Eye (tissue), 1 donor: ENCODE measurements at places on chromosomes 16 and 17.

- DNase-seq: no peak
These were observed 4.0 kb upstream of the WNT3 start for GRCh38 chr17:46822388-46822921.

- DNase-seq: no peak
These were observed 39.4 kb downstream of the HS3ST3A1 start for GRCh38 chr17:13562271-13562800.

- no peak for DNase-seq
These were observed 116.1 kb upstream of the RBBP6 start for GRCh38 chr16:24423312-24423711.

- DNase-seq: no peak
These were observed 329.4 kb upstream of the CCL2 start for GRCh38 chr17:33925649-33926048.

DNA sequence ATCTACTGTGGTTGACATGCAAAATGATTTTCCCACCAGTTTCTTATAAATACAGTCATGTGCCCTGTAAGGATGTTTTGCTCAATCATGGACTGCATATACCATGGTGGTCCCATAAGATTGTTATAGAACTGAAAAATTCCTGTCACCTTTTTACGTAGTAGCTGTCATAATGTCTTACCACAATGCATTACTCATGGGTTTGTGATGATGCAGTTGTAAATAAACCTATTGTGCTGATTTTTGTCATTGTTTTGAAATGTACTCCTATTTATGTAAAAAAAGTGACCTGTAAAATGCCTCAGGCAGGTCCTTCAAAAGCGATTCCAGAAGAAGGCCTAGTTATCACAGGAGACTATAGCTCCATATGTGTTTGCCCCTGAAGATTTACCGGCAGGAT, 695.4 kb upstream of the KIF2B start:
- no peak for DNase-seq

GRCh38 chr16:78642621-78643285, 543.3 kb downstream of the WWOX start:
- no peak for DNase-seq

DNA sequence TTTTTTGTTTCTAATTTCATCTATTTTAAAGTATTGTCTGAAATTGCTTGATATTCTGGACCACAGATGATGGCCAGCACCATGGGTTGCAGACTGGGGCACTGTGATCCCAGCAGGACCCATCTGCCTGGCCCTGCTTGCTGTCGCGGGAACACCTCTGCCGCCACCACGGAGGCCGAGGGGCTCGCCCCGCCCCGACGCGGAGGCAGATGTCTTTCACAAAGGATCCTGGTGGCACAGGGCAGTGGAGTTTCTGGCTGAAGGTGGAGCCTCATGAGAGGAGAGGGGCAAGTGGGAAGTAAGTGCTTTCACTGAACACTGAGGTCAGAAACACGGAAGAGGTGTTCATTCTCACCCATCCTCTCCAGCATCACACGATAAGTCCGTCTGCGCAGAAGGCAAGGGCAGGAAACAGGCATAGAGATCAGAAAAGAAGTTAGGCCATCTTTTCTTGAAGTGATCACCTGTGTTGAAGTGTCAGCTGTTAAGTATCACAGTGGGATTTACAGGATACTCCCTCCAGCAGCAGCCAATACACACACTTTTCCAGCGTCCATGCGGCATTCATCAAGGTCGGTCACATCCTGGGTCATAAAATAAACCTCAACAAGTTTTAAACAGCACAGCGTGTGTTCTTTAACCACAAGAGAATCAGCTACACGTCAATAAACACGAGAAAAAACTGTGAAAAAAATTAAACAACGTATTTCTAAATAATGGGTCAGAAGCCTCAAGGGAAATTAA, 194.5 kb downstream of the RPTOR start:
- DNase-seq: no peak

GRCh38 chr16:75383141-75383540, 50.2 kb downstream of the CFDP1 start:
- DNase-seq: no peak

- no peak for DNase-seq
These were observed 24.8 kb downstream of the MYO18A start for GRCh38 chr17:29155227-29155965.

- DNase-seq: no peak
These were observed 1.7 kb downstream of the USP32 start for GRCh38 chr17:60390186-60390585.

DNA sequence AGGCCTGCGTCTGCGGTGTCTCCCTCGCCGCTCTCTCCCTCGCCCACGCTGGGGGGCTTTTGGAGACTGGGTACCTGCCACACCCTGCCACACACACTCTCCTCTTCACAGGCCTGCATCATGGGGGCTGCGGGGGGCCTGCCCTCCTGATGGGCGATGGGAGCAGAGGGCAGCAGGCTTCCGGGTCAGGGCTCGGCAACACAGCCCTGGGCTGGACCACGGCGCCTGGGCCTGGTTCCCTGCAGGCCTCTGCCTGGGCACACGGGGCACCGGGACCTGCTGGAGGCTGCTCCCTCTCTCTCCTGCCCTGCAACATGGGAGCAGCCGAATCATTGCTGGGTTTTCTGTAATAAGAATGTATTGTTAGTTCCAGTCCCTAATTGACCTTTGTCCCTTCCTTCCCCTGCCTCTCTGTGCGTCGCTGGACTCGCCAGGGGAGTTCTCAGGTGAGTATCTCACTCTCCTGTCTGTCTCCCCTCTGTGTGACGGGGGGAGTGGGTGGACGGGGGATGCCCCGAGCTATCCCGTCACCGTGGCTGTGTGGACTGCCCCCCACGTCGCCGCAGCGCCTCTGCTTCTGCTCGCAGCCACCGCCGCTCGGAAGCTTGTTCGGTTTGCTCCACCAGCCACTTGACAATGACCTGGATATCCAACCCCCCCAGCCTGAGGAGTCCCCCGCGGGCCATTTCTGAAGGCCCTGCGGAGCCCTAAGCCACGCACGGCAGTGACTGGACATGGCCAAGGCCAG, 13.5 kb downstream of the NME3 start:
- DNase-seq: no peak

DNA sequence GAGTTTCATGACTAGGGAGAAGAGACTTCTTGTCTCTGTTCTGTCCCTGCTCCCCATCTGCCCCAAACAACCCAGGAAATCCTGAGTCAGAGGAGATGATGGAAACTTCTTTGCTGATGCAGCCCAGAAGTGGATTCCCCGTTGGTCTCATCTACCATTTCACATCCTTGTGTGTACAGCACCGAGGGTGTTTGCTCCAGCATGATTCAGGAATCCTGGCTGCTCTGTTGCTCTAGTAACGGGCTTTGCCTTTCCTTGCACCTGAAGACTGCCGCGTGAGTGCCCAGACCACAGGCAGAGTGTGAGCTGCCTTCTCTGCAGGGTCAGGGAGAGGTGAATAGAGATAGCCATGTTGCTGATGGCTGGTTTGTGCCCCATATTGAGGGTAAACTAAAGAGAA, 408.4 kb downstream of the CPPED1 start:
- no peak for DNase-seq

- no peak for DNase-seq
These were observed 10.2 kb downstream of the RSPRY1 start for GRCh38 chr16:57196286-57196685.

DNA sequence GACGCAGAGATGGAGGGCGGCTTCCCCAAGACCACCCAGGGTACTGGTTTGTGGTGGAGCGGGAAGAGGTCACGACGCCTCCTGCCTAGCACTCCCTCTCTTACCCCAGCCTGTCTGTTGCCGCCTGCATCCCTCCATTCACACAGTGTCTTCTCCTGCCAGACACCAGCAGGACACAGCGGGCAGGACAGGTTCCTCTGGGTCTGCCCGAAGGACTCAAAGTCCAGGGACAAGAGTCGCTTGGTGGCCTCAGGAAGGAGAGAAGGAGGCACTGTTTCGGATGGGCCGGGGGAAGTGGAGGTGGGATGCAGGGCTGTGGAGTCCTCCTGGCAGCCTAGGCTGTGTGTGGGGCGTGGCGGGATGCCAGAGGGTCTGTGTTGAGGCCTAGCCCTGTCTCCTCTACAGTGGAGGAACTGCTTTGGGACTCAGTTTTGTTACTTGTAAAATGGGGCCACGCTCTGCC, 19.6 kb upstream of the TNS4 start:
- DNase-seq: no peak

GRCh38 chr17:39667945-39668924, at the start of gene PNMT:
PNMT (plus strand) TSS chr17:39668453; CDS start chr17:39668476, 23 bp downstream.
- DNase-seq: peak; percentile 87

GRCh38 chr17:27631411-27631760, 398 bp downstream of the LGALS9 start:
- DNase-seq: no peak
